ENCODE measurements at places on chromosomes 11 and 22.

DNA sequence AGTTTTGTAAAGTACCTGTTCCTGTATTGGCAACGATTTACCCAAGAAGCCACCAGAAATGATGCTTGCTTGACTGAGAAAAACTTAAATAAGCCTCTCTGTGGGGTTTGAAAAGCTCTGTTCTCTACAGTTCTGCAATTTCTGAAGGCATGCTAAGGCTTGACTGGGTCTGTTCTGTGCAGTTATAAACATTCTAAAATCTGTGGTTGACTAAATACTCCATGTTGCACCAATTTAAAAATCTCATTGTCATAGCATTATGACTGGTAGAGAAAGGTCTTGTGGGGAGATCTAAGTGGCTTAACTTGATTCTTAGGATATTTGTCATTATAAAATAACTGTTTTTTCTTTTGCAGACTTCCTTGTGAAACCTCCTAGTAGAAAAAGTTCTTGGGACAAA is 73.7 kb downstream of the MTMR3 start:
- DNase-seq, result no peak

DNA sequence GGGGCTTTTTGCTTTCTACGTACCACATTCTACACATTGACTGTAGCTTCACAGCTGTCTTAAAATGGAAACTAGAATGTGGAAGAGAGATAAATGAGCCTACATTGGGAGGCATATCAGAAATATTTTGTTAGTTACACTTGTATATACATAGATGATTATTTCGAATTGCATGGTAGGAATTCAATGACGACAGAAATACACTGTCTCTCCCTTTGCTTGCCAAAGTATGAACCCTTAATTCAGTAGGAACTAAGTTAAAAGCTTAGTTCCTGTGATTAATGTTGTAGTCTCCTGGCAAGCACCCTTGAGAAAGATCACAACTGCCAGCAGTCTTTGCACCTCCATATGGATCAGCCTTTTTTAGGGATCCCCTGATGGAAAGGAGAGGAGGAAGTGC is 10.1 kb downstream of the C11orf87 start:
- no peak for DNase-seq

DNA sequence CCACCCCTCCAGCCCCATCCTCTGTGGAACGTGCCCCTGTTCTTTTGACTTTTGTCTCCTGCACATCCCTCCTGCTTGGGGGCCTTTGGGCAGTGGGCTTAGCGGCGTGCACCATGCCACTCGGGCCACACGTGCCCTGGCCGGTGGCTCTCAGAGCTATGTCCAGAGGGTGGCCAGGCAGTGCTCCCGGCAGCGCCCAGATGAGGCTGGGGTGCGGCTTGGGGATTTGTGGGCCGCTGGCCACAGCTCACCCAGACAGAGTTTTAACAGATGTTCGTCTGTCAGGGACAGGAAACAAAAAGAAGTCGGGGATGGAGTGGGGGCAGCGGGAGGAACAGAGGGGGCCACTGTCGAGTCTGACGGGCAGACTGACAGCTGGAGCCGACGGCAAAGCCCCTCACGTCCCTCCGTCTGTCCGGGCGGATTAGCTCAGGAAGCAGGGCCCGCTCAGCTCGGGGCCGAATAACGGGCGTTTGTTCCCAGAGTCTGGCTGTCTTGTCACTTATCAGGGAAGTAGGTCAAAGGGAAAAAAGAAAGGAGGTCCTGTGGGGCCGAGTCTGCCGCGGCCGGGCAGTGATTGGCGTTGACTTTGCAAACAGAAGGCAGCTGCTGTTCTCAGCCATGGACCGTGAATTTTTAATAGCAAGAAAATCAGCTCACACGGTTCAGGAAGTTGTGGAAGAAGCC is 61.6 kb downstream of the LRP5 start:
- DNase-seq, result no peak

- no peak for DNase-seq
These were observed 22.4 kb upstream of the LRRC10B start for GRCh38 chr11:61486011-61486620.

DNA sequence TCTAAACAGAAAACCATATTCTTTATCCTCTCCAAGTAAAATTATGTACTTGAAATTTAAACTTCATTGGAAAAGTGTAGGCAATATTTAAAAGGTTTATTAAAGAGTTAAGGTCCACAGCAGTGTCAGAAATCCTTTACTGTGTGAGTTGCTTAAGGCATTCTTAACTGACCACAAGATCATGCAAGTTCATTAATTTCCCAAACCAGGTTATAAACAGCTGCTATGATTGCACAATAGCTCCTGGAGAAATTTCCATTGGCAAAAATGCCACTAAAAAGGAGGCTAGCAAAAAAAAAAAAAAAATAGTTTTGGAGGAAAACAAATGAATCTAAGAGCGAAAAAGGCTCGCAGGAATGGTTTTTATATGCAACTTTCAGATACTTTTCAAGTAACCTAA is 106.2 kb downstream of the ETS1 start:
- no peak for DNase-seq

- DNase-seq, result no peak
These were observed 1.6 kb downstream of the FGF19 start for GRCh38 chr11:69702239-69702691.

- DNase-seq, result no peak
These were observed 13.7 kb downstream of the ARAP1 start for GRCh38 chr11:72738199-72739141.

DNA sequence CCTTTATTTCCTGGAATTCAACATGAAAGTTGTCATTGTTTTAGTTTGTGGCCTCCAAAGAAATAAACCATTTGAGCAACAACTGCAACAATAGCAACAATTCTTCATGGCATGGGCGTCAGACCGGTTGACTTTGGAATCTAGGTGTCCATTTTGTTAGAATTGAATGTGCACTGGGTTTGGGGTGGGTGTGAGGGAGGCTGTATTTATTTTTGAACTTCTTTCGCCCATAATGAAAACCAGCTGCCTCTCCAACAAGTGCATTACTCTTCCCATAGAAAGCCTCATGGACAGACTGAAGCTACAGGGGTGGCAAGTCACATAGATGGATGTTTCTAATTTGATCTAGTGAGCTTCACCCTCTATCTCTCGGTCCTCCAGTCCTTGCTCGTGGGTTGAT is 85.4 kb downstream of the ADAMTS15 start:
- no peak for DNase-seq

DNA sequence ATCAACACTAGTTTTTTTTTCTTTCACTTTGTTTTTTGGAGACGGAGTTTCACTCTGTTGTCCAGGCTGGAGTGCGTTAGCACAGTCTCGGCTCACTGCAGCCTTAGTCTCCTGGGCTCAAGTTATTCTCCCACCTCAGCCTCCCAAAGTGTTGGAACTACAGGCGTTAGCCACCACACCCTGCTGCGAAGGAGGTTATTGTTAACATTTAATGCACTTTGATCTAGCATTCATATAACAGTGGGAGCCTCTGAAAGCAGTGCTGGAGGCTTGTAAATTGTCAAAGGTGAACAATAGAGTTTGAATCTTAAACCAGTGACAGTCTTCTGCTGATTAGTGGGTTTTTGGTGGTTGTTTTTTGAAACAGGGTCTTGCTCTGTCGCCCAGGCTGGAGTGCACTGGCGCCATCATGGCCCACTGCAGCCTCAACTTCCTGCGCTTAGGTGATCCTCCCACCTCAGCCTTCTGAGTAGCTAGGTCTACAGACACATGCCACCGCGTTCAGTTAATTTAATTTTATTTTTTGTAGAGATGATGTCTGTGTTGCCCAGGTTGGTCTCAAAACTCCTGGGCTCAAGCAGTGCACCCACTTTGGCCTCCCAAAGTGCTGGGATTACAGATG is 96.9 kb upstream of the HORMAD2 start:
- DNase-seq, result no peak

GRCh38 chr11:76916712-76917111 is 56.0 kb downstream of the ACER3 start:
- no peak for DNase-seq

GRCh38 chr11:69630424-69630823 is 10.5 kb upstream of the CCND1 start:
- DNase-seq, result no peak

DNA sequence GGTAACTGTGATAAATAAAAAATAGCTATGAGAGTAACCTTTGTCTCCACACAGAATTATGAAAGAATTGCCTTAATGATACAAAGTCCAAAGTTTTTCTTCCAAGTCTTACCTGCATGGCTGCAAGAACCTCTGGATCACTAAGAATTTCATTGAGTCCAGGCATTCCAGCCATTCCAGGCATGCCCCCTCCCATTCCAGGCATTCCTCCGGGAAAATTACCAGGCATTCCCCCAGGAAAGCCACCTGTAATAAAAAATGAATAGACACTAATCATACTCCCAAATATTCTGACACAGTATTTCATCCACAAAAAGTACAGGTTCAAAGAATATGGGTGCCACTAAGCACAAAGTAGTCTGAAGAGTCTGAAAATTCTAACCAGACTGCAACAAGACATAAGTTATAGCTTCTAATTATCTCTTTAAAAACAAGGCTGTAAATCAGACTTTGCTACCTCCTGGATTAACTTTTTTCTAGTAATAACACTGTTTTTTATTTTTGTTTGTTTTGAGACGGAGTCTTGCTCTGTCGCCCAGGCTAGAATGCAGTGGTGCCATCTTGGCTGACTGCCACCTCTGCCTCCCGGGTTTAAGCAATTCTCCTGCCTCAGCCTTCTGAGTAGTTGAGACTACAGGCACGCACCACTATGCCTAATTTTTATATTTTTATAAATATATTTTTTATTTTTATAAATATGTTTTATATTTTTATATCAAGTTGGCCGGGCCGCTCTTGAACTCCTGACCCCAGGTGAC is 8.0 kb upstream of the SLC25A17 start:
- DNase-seq, result no peak

- DNase-seq, result peak; percentile 32
These were observed 586 bp downstream of the LRP5 start for GRCh38 chr11:68312780-68313573.

- DNase-seq, result no peak
These were observed 4.2 kb upstream of the UPK3A start for GRCh38 chr22:45280587-45280980.

- DNase-seq, result no peak
These were observed 16.0 kb upstream of the POU2AF1 start for GRCh38 chr11:111395081-111395480.

- DNase-seq, result no peak
These were observed 16.3 kb downstream of the MYO18B start for GRCh38 chr22:25758316-25758715.

DNA sequence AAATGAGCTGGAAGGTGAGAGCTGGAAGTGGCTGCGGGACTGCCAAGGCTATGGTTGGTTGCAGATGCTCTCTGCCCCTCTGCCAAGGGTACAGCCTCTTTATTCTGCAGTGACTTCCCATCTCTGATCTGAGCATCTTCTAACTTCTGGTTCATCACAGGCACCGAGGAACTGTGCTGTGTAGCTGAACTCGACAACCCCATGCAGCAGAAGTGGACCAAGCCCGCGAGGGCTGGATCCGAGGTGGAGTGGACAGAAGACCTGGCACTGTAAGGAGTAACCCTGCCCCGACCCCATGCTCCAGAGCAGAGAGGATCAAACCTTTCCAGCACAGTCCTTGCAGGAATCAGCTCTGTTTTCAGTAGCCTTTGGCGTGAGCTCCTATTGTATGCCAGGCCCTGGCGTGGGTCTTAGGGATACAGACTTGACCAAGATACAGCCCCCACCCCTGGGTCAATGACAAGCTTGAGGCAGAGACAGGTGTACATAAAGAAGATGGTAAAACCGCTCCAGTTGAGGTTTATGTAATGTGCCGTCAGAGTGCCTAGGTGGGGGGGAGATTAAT is 4.3 kb downstream of the C2CD2L start:
- no peak for DNase-seq

DNA sequence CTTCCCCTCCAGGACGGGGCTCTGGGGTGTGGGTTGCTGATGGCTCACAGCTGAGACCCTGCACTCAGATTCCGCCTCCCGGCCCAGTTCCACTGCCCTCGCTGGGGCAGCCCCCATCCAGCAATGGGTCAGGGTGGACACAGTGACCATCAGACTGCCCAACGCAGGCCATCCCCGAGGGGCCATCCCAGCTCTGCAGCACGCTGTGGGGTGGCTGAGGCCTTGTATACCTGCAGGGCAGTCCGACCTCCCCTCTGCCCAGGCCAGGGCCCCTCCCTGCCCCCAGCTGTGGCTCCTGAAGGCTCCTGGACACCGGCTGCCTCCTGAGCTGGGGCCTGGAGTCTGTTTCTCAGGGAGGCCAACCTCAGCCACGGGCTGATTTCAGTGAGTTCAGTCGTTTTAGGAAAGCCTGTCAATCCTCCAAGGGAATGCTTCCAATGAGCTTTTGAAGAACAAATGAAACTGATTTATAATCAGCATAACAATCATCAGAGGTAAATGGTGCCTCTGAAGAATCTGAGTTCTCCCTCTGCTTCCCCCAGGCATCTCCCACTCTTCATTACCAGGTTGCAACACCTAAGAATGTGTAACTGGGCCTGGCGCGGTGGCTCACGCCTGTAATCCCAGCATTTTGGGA is 95.1 kb downstream of the CELSR1 start:
- DNase-seq, result no peak

DNA sequence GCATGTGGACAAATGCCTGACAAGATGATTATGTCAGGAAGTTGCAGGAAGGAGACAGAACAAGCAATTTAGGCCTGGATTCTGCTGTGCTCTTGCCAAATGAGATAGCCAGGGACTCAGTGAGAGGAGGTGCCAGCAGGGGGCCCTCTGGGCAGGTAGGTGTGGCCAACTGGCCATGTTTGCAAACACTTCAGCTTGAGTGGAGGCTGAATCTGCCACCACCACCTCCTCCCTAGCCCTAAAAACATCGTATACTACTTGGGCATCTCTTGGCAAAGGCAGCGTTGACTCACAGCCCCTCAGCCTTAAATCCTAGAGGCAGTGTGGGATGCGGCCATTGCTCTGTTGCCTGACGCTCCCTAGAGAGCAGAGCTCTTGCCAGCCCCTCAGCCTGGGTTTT is 95.1 kb upstream of the PLET1 start:
- DNase-seq, result no peak

- no peak for DNase-seq
These were observed 9.2 kb upstream of the CD5 start for GRCh38 chr11:61092908-61093763.

GRCh38 chr11:112408517-112408916 is 147.9 kb upstream of the PLET1 start:
- no peak for DNase-seq

DNA sequence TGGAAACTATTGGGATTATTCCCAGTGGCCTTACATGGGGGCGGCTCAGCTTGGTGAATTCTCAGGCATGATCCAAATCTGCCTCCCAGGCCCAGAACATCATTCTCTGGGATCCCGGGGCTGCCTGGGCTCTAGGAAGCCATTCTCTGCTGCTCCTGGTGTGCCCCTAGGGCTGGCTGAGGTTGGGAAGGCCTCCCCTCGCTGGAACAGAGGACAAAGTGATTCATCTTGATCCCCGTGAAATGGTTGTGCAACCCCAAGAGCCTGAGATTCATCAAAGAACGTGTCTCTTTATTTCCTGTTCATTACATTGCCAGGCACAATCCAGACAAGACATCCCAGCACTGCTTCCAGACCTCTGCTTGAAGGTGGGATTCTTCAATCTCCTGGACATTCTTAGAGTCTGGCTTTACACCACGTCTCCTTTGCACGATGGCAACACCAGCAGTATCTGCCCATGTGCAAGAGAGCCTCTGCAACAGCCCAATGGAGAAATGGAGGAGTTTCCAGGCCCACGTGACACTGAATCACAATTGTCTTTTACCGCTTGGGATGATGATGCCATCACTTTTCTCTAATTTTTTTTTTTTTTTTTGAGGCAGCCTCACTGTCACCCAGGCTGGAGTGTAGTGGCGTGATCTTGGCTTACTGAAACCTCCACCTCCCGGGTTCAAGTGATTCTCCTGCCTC is 52.3 kb downstream of the TST start:
- DNase-seq, result no peak

GRCh38 chr11:45876401-45876800 is 9.1 kb upstream of the MAPK8IP1 start:
- DNase-seq, result no peak
